ENCODE measurements at places on chromosomes 11 and 22.
A peak's percentile ranks its signal among the peaks of the same experiment; 100 is the strongest.

DNA sequence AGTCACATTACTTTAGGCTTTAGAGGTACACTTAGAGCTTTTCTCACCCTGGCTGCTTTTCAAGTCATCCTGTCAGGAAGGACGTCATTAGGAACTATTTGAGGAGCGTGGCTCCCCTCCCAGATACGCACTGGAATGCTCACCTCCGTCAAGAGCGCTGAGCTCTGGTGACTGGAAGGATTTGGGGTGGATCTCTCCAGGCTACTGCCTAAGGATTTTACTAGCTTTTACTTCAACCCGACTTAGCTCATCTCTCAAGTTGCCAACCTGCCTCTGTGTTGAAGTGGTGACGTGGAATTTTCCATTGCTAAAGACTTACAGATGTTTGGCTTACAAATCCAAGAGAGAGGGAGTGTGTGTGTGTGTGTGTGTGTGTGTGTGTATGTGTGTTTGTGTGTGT lies 355.3 kb upstream of the CCDC90B start:
- no peak overlapping the region for H3K4me3 ChIP-seq
- no peaks in the 10 kb centered on the region for H3K36me3 ChIP-seq
- no peak for DNase-seq
- no peaks in the 10 kb centered on the region for H3K27me3 ChIP-seq
- H3K4me1 ChIP-seq = no peaks in the 10 kb centered on the region
- no peak overlapping the region for H3K27ac ChIP-seq

GRCh38 chr11:62245271-62245753 lies 3.3 kb downstream of the SCGB1D2 start:
- no peaks in the 10 kb centered on the region for H3K27me3 ChIP-seq
- H3K36me3 ChIP-seq = no peaks in the 10 kb centered on the region
- H3K4me1 ChIP-seq = no peaks in the 10 kb centered on the region
- no peak overlapping the region for H3K4me3 ChIP-seq
- DNase-seq = no peak

- H3K27me3 ChIP-seq = no peaks in the 10 kb centered on the region
- no peak overlapping the region for H3K27ac ChIP-seq
- H3K36me3 ChIP-seq = no peaks in the 10 kb centered on the region
- H3K4me1 ChIP-seq = no peaks in the 10 kb centered on the region
- no peak overlapping the region for H3K4me3 ChIP-seq
Observed at GRCh38 chr11:108825381-108825780, 160.5 kb downstream of the DDX10 start.

DNA sequence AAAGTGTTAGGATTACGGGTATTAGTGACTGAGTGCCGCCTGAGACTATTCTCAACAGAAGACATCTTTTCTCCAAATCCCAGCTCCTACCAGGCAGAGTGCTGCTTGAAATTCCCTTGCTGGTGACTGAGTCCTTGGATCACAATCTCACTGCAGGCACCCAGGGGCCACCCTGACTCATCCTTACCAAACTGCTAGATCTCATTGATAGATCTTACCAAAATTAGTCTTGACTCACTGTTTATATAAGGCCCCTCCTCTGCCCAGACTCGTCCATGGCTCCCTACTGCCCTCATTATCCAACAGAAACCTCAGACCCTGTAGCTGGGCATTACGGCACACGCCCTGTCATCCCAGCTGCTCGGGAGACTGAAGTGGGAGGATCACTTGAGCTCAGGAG lies 14.7 kb downstream of the TBC1D10A start:
- no peak for DNase-seq
- peaks cover 96% of the 10 kb centered on the region for H3K4me1 ChIP-seq
- H3K4me3 ChIP-seq = no peak overlapping the region
- H3K27ac ChIP-seq = peak overlapping the region; percentile 34
- no peaks in the 10 kb centered on the region for H3K27me3 ChIP-seq

DNA sequence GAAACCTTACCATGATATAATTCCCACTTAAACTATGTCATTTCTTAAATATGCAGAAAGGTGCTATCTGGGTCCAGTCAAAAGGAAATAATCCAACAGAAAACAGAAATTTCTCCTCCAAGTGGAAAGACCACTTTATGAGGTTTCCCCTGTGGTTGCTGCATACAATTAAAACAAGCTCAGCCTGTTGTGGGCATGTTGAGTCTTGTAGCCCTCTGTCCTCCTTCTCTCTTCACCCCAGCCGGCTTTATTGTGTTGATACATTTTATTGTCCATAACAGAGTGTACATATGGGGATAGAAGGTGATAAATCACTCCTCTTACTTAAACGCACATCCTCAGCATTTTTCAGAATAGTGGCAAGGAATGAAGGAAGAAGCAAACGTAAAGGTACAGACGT lies 126.0 kb upstream of the MTNR1B start:
- H3K27me3 ChIP-seq = no peaks in the 10 kb centered on the region
- H3K4me1 ChIP-seq = no peaks in the 10 kb centered on the region
- no peak overlapping the region for H3K4me3 ChIP-seq
- no peak for DNase-seq

DNA sequence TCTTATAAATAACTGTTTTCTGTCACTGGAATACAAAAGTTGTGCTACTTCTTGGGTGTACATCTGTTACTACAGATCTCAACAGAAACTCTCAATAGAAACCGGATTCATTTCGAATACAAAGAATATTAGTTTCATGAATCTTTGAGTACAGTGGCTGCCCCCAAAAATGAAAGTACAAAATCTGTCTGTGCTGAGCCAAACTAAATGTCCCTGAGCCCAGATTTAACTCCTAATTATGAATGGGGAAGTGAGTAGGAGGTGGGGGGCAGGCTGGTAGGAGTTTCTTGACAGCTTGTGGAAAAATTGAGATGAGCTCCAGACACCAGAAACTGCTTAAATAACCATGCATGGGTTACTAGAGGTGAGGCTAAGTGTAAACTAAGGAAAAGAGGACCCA lies 41.6 kb downstream of the PITPNB start:
- H3K4me1 ChIP-seq = no peaks in the 10 kb centered on the region
- H3K27me3 ChIP-seq = no peaks in the 10 kb centered on the region
- H3K4me3 ChIP-seq = no peak overlapping the region
- H3K36me3 ChIP-seq = peaks cover 12% of the 10 kb centered on the region
- DNase-seq = no peak
- no peak overlapping the region for H3K27ac ChIP-seq

DNA sequence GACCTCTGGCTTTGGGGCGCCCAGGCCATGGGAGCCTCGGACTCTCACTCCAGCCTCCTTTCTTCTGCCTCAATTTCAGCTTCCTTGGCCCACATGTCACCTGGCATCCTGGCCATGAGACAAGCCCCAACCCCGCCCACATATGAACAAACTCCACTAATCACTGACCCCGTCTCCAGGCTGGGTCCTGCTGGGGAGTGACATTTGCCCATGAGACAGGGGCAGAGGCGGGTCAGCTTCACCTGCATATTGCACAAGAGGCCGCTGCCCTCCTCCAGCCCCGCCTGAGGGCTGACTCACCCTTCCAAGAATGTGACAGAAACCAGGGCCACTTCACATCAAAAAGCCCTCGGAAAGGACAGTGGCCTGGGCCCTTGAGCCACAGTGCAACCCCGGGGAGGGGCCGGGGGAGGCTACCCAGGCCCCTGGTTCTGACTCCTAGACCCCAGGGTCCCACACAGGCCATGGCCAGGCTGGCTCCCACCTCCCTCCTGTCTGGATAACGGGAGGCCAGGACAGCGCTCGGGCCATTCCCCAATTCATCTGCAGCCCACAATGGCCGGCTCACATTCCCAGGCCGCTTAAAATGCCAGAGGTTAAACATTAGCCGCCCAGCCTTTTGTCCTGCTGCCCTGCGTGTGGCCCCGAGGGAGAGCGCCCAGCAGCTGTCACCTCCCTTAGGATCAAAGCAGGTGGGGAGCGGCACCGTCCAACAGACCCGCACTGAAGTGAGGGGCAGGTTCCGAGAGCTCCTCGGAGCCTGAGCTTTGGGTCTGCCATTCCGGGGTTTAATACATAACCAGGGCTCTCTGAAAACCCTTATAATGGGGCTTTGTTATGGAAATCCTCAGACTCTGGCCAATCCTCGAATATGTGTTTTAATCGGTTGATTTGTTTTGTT lies 42.3 kb downstream of the TRMU start:
- DNase-seq = no peak
- no peak overlapping the region for H3K27ac ChIP-seq
- H3K27me3 ChIP-seq = no peaks in the 10 kb centered on the region
- H3K4me1 ChIP-seq = peaks cover 9% of the 10 kb centered on the region
- no peaks in the 10 kb centered on the region for H3K36me3 ChIP-seq

- H3K4me1 ChIP-seq = no peaks in the 10 kb centered on the region
- no peak overlapping the region for H3K27ac ChIP-seq
- no peak for DNase-seq
- H3K27me3 ChIP-seq = no peaks in the 10 kb centered on the region
Observed at GRCh38 chr11:132421555-132421954, 1051.1 kb downstream of the NTM start.

GRCh38 chr22:45756558-45756957 lies 84.9 kb downstream of the ATXN10 start:
- no peaks in the 10 kb centered on the region for H3K36me3 ChIP-seq
- no peaks in the 10 kb centered on the region for H3K4me1 ChIP-seq
- no peak for DNase-seq
- no peak overlapping the region for H3K4me3 ChIP-seq
- no peaks in the 10 kb centered on the region for H3K27me3 ChIP-seq

Measured in effector memory CD4-positive, alpha-beta T cell (primary cell).